ENCODE measurements at places on chromosomes 12 and 14.

DNA sequence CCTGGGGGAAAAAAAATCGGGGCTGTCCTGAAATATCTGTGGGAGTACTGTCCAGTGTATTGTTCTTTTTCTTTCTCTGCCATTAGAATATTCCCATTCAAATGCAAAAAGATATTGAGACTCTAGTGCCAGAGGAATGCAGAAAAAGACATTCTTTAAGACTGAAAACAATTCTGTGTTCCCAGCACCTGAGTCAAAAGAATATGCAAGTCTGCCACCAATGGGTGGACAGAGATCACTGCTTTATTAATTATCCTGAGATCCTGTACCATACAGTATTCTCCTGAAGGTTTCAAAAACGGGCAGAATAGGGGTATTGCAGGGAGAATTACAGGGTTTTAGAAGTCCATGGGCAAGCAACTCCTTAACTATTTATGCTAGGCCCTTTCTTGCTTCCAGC is 361.8 kb downstream of the C12orf50 start:
- no peak for DNase-seq

- no peak for DNase-seq
Observed at GRCh38 chr12:112103758-112104503, 4.7 kb downstream of the NAA25 start.

DNA sequence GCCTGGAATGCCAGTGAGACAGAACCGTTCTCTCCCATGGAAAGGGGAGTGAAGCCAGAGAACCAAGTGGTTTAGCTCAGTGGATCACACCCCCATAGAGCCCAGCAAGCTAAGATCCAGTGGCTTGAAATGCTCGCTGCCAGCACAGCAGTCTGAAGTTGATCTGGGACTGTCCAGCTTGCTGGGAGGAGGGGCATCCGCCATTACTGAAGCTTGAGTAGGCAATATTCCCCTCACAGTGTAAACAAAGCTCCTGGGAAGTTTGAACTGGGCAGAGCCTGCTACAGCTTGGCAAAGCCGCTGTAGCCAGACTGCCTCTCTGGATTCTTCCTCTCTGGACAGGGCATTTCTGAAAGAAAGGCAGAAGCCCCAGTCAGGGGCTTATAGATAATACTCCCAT is 374.3 kb upstream of the DCN start:
- no peak for DNase-seq

GRCh38 chr12:91417650-91418049 is 235.0 kb upstream of the DCN start:
- no peak for DNase-seq

Measured in nucleus accumbens (tissue), 56 donors.